Brain (organoid and tissue), 16 donors: ENCODE measurements at places on chromosomes 1 and 21. TPM values are rescaled to one million over a fixed set of nuclear protein-coding genes. Genes with fewer than 3 reads are reported as not detected.

EXOSC10 gene
- polyA plus RNA-seq, result 43.7 TPM

DEPDC1 gene
- 2.3 TPM for polyA plus RNA-seq

SLAMF6 gene
- polyA plus RNA-seq, result 0.15 TPM

KRTAP12-4 gene
- not detected for polyA plus RNA-seq

TCHH gene
- polyA plus RNA-seq, result 0.07 TPM

OR10K2 gene
- polyA plus RNA-seq, result not detected

STUM gene
- 8.0 TPM for polyA plus RNA-seq

OR2L3 gene
- polyA plus RNA-seq, result not detected

CAMSAP2 gene
- 10.7 TPM for polyA plus RNA-seq

PLPP3 gene
- polyA plus RNA-seq, result 54.2 TPM

SLC30A1 gene
- 3.7 TPM for polyA plus RNA-seq

FHAD1 gene
- 1.4 TPM for polyA plus RNA-seq
